Right cardiac atrium (tissue), 5 donors: ENCODE measurements at places on chromosomes 6 and 20. TPM values are rescaled to one million over a fixed set of nuclear protein-coding genes. Genes with fewer than 3 reads are reported as not detected.

- DNase-seq: no peak
Observed at GRCh38 chr20:1269235-1269634, 3.1 kb downstream of the SNPH start.

DNA sequence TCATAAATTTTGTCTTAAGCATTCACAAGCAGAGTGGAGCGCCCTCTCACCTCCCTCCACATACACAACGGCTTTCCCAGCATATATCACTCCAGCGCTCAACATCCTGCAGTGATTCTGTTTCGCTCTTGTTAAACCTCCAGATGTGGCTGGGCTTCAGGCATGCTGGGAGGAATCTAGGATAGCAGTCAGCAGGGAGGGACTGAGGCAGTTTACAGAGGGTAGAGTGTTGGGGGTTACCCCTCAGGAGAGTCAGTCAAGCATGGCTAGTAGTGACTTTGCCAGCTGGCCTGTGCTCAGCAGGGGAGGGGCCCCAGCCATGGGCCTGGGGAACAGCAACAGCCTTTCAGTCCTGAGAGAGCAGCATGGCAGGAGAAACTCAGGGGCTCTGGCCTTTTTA, 161.4 kb upstream of the FLRT3 start:
- no peak for DNase-seq

DNA sequence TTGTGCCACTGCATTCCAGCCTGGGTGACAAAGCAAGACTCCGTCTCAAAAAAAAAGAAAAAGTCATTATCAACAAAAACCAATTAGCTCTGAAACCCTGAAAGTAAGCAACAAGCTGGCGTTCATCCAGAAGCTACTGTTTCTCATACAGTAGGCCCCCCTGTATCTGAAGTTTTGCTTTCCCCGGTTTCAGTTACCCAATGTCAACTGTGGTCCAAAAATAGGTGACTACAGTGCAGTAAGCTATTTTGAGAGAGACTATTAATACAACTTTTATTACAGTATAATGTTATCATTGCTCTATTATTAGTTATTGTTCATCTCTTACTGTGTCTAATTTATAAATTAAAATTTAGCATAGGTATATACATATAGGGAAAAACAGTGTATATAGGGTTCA, 135.1 kb downstream of the KIF16B start:
- DNase-seq: no peak

The BTNL2 gene
- not detected for polyA plus RNA-seq

DNA sequence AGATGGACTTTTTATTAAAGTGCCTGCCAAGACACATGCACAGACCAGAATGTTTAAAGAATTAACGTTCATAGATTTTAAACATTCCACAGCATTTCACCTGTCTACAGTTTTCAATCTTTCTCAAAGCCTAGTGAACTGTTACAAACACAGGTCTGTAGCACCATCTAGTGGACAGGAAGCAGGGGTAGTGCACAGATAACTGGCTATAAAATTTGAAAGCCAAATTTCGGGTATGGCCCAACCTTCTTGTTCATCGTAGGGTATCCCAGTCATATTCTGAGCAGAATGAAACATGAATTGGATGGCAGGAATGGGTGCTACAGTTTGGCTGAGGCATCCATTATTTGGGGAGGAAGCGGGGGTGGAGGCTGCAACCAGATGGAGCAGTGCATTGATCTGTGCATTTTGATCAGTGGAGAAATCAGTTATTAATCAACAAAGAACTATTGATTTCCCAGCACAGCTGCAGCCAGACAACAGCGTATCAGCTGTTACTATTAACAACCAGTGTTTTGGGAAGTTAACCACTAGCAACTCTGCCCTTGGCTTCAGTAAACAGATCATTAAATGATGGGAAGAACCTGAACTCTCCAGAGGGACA, 56.1 kb upstream of the B3GAT2 start:
- no peak for DNase-seq

DNA sequence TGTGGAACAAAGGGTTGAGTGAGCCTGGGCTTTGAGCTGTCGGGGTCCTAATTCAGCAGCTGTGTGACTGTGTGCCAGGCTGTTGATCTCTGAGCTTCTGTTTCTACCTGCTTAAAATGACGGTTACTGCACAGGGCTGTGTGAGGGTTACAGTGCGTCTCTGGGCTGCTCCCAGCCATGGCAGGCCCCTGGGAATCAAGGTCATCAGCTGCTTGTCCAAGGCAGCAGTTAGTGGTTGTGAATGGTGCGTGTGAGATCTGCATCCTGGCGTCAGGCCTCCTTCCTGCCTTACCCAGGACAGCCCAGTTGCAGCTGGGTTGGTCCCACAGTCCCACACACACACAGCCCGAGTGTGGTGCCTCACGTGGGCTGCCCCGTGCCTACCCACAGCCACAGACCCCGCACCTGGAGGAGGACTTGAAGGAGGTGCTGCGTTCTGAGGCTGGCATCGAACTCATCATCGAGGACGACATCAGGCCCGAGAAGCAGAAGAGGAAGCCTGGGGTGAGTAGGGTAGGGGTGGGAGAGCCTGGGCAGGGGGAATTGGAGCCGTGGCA, 15.6 kb downstream of the GTSF1L start:
- no peak for DNase-seq

DNA sequence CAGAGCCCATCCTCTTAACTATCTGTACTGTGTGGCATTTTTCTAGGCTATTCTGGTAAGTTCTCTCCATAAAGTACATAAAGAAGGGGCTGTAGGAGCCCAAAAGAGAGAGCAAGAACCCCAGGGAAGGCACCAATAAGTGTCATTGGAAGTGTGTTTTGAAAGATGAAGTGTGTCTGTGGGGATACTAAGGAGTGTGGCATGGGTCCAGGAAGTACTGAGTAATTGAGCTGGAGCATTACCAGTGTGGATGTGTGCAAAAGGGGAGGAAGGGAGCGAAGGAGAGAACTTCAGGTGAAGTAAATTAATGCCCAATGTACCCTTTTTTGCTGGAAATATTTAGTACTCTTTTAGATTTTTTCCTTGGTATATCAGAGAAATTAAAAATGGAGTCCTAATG, 63.9 kb downstream of the KCNS1 start:
- peak; percentile 28 for DNase-seq

DNA sequence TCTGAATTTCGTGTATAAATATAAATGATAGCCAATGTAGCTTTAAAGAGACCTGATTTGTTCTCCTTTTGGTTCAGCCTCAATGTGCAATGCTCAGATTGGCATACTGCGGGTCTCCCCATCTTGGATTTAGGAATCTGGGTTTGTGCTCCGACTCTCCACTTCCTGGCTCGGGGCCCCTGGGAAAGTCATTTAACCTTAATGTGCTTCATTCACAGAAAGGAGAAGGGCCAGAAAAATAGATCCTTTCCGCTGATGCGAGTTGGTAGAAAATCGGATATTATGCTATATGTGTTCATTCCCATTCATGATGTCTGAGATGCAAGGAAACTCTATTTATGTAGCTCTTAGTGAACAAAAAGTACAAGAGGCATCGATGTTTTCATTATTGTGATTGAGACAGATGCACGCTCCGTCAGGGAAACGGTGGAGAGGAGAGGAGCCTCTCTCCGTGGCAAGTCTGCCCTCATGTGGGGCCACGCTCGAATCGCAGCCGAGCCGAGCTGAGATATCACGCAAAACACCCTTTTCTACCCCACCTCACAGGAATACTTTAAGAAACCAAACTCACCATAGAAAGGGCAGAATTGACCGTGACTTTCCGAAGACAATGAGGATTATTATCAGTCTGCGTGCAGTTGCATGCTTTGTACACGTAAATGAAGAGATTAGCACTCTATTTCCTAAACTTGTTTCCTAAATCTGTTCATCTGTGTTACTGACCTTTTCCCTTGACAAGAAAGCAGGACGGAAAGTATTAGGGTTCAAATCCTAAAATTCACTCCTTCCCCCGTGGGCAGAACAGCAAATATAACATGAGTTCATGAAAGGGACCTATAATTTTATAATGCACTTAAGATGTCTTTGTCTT, 136.6 kb downstream of the COL9A1 start:
- DNase-seq: peak; percentile 66

DNA sequence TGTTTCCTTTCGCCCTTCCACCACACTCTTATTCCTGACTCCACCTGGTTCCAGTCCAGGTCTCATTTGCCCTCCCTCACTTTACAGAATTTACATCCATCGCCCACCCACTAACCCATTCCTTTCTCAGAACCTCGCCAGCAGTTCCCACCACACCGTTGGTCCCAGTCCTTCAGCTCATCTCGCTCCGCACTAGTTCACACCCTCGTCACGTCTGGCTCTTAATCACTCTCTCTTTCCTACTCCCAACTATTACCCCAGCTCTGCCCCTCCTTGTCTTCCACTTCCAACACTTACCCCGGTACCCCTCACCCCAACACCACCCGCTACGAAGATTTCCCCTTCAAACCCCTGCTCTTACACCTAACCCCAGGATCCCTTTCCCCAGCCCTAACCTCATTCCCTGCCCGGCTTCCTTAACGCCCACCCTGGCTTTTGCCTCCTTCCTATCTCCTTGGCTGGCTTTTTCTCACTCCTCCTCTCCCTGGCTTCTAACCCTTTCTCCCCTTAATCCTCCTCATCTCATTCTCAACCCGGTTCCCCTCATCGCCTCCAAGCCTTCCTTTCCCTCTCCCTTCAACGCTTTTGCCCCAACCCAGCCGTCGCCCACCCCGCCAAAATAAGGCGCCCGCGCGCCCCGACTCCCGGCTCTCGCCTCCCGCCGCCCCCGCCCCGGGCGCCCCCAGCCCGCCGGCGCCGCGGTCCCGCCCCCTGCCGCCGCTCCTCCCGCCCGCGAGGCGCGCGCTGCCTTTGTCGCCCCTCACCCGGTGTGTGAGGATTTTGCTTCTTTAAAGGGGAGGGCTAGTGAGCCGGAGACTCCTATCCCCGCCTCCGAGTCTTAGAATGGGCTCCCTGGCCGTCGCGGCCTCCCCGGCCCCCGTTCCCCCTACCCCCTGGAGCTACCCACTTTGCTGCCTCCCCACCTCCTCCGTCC, 542 bp downstream of the USP49 start:
- DNase-seq: no peak

DNA sequence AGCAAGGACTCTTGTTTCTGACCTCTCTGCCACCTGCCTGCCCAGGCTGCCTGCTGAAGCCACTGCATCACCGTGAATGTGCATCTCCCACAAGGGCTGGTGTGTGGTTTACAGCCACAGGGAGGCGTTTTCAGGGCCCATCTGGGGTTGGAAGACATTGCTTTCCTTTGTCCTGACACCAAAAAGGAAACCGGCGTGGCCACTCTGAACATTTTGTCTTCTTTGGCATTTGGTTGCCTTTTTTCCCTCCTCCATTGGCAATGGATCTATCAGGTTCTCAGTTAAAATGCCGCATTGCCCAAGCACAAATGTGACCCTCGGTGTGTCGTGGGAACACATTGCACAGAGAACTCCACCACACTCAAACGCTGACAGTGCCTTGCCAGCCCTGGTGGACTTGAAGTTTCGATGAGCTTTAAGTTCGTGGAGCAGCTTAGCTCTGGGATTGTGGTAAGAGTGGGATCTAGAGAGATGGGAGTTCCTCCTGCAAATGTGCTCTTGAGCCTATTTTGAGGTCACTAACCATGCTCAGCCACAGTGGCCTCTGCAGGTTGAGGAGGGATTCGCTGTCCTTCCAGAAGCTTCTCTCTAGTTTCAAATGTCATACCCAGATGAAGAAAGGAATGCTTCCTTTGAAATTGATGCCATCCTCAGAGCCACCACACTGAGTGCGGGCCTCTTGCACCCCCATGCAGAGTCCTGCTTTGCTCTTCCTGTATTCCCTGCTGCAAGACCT, 14.8 kb upstream of the PCK1 start:
- DNase-seq: no peak

- DNase-seq: no peak
Observed at GRCh38 chr6:6179858-6180623, 140.4 kb downstream of the F13A1 start.

The NT5DC1 gene
- 10.2 TPM for polyA plus RNA-seq
